ENCODE measurements at places on chromosomes 5 and 9.
A peak's percentile ranks its signal among the peaks of the same experiment; 100 is the strongest.

- no peak for DNase-seq
Observed at GRCh38 chr5:40082313-40082712, 597.4 kb upstream of the PTGER4 start.

DNA sequence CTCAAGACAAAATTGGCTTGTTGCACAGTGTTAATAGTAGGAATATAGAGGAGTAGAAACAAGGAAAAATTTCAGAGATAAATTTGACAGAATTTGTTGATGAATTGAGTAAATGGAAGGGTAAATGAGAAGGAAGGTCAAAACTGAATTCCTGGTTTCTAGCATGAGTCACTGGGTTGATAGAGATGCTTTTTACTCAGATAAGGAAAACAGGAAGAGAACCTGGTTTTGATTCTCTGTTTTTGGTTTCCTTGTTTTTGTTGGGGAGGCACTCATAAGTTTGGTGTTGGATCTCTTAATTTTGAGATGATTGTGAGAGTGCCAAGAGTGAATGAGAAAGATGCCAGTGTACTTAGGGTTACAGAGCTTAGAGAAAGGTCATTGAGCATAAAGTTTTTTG, 7.1 kb downstream of the LRRC70 start:
- no peak for DNase-seq

DNA sequence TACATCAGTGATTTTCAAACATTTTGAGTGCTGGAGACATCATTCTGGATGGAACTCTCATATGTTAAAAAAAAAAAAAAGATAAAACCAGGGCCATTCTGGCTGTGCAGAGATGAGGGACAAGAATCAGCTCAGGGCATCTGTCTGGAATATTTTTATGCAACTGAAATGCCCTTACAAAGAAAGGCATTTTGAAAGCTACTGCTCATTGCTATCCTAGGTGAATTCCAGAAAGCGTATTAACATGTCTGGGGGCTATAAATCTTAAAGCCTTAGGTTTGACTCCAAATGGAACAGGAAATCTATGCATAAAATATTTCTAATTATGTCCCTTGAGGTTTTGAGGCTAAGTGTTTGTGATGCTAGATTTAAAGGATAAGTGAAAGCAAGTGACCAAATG, 14.9 kb upstream of the PCSK1 start:
- no peak for DNase-seq

- DNase-seq, result no peak
Observed at GRCh38 chr9:109310486-109310901, 10.4 kb downstream of the EPB41L4B start.

DNA sequence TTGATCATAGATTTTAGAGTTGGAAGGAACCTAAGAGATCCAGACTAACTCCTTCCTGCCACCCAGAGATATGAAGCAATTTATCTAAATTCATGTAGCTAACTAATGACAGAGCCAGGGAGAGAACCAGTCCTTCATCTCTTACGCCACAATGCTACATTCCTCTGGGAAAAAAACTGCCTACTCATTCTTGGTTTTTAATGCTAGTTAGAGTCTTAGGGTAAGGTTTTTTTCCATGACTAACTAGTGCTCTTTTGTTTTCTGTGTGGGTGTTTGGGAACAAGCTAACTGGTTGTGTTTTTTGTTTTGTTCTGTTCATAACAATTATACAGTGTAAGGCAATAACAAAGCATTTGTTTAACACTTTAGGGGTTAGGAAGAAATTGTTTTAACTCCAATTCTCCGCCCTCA, 52.4 kb downstream of the SLC44A1 start:
- no peak for DNase-seq

DNA sequence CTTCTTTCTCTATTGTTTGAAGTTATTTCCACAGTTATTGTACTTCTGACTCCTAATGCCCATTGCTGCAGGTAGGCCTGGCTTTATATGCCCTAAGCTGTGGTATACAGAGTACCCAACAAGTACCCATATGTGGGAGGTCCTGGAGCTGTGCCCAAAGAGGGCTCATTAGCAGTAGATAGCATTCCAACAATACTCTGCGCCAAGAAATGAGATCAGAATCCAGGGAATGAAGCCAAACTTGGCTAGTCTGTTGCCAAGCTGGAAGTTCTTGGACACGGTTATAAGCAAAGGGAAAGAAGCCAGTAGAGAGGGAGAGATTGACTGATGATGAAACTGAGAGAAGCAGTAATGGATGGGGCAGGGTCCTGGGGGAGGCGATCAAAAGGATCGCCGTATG, 29.7 kb upstream of the FAM169A start:
- DNase-seq, result no peak

DNA sequence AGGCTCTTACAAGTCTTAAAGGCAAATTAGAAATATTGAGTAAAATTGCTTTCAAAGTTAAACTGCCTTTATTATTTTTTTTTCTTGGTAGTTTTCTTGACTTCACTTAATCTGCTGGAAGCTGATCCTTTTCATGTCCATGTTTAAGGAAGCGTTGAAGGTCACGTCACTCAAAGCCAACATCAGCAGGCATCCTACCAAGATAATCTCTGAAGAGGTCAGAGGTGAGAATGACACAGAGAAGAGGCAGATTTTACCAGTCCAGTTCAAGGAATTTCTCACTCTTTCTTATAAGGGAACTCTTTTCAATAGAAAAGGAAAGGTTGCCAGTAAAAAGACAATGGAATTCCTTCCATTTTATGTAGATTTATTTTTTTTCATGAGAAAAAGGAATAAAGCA, 259.8 kb downstream of the ANXA1 start:
- no peak for DNase-seq

GRCh38 chr9:135037521-135038250, 49.8 kb upstream of the OLFM1 start:
- no peak for DNase-seq

GRCh38 chr5:146116361-146116760, 11.0 kb upstream of the PLAC8L1 start:
- DNase-seq, result no peak

- DNase-seq, result no peak
Observed at GRCh38 chr9:88979021-88979420, 12.2 kb upstream of the S1PR3 start.

DNA sequence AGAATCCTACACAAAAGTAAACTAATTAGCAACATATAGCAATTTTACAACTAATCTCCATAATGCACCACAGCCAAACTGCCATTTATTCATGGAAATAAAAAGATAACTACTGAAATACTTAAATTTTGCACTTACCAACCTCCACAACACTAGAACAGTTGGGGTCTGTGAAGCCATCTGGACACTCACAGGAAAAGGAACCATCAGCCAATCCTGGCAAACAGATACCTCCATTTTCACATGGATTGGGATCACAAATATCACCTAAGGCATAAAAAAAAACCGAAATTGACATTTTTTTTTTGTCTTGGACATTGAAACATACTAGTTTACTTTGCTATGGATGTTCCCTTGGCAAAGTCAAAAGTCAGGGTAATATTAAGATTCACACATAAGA, 130.7 kb downstream of the EDIL3 start:
- no peak for DNase-seq

GRCh38 chr5:52867809-52868208, 80.1 kb downstream of the ITGA1 start:
- DNase-seq, result no peak

DNA sequence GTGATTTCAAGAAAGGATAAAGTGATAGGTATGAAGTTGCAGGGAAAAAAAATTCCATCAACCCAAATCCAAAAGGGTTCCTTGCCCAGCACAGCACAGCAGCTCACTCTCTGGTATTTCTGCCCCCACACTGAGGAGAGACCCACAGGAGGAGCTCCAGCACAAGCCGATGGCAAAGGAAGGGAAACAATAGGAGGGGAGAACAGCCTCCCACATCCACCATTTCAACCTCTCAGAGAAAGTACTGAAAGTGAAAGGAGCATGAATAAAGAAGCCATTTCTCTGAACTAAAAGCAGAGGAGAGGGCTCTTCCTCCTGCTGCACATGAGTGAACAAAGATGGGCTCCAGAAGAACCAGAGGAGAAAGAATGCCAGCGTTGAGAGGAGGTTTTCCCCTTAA, 54.9 kb upstream of the ZSWIM6 start:
- peak; percentile 25 for DNase-seq

DNA sequence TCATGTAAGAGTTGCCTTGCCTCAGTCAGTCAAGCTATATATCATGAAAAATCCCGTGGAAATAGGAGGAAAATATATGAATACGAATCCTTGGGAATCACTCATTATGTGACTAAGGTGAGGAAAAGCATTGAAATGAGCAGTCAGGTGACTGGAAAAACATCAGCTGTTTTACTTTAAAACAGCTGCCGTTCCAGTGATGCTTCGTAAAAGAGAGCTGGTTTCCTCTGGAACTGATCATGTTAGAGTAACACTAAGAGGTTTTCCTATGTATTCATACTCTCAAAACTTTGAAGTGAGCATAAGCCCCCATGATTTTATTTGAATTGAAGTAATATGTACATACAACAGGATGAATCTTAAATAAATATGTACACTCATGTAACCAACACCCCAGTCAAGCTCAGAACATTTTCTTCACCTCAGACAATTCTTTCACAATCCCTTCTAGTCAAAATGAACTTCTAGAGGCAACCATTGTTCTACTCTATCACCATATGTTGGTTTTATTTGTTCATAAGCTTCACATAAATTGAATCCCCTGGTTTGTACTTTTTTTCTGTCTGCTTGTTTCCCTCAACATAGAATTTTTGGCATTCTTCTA, 107.7 kb downstream of the SLC25A46 start:
- DNase-seq, result no peak

DNA sequence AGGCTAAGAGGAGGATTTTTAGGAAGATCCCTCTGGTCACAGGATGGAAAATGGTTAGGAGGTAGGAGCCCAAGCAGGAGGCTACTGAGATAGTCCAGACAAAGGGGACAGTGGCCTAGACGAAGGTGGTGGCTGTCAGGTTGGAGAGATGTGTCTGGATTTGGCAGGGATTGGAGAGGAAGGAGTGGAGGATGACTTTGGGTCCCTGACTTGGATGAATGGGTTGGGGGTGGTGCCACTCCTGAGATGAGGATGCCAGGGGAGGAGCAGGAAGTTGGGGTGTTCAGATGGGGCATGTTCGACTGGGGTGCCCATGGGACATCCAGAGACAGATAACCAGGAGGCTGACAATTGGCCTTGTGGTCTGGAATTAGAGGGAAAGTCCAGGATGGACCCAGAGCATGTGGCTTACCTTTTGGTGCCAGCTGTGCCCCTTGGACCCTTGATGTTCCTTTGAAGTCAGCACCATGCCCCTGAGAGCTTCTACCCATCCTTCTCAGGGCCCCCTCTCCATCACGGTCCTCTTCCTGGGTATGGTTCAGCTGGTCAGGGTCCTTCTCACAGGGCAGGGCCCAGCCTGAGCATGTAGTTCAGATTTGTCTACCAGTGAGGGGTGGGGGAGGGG, 15.1 kb upstream of the IGFBPL1 start:
- no peak for DNase-seq

GRCh38 chr5:38060354-38060753, 198.0 kb upstream of the EGFLAM start:
- DNase-seq, result no peak

GRCh38 chr9:69157751-69158466, 16.2 kb upstream of the TJP2 start:
- no peak for DNase-seq

DNA sequence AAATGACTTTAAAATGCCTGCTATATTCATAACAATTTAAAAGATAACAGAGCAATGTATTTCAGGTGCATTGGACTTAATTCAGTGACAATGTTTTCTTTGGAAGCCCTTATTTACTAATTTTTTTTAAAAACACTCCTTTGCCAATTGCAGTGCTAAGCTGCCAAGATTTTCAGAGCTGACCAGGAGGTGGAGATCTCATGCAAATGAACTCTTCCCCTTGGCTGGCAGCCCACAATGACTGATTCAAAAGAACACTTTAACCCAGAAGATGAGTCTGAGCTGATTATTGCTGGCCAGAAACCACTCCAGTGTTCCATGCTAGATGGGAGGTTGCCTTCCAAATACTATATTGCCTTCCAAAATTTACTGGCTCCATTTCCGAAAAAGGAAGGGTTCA, 128.3 kb upstream of the CCNH start:
- no peak for DNase-seq

- no peak for DNase-seq
Observed at GRCh38 chr5:177491429-177491945, 5.9 kb downstream of the PDLIM7 start.

GRCh38 chr5:82735160-82735789, 341.9 kb downstream of the TMEM167A start:
- DNase-seq, result no peak

- no peak for DNase-seq
Observed at GRCh38 chr9:95005278-95006143, 279.0 kb downstream of the AOPEP start.

DNA sequence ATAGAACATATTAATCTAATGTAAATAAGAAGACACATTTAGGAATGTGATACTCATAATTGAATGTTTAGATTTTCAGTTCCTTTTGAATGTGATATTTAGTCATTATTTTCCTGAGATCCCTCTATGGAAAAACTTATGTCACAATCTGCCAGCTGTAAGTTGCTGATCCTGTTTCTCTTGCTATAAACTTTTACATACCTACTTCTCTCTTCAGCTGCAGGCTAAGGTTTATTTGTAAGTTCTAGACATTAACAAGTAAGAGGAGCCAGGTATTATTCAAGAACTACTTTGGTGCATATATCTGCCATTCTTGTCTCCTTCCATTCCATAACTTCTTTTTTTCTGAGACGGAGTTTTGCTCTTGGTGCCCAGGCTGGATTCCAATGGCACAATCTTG, 462.4 kb downstream of the PRR16 start:
- no peak for DNase-seq

DNA sequence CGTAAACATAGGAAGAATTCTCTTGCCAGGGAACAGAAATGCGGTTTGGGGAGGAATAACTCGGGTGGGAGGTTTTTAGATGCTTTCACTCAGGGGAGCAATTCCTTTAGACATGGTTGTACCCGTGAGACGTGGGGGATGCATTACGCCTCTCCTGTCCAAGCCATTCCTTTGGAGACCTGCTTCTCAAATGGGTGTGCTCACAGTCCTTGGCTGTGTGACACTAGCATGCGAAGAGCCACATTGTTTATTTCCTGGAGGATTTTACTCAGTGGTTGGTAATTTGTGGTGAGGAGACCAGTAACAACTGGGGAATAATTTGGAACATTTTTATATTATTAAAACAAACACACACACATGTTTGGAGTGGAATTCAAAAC, 18.5 kb downstream of the COL15A1 start:
- no peak for DNase-seq

- no peak for DNase-seq
Observed at GRCh38 chr9:99606957-99607356, 214.7 kb upstream of the NR4A3 start.

- DNase-seq, result no peak
Observed at GRCh38 chr9:16384993-16385392, 485.5 kb downstream of the BNC2 start.

DNA sequence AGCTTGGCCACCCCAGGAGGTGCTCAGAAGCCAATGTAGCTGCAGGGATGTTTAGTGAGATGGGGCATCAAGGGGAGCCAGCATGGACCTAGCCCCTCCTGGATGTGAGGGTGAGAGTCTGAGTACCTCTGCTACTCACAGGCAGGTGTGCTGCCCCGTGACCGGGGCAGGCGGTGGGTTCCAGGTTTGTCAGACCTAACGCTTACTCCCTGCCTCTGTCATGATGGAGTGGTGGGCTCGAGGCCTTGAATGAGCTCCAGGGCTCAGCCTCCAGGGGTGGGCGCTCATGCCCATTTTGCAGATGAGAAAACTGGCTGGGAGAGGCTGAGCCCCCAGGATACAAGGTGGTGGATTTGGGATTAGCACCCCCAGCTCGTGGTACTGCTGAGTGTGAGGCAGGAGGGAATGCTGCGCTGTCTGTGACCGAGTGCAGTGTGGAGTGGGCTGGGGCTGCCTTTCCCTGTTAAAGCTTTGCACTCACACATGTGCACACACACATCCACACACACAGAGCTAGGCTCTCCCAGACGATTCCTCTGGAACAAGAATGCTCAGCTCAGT, 1.5 kb downstream of the RXRA start:
- no peak for DNase-seq
